Activated naive CD8-positive, alpha-beta T cell treated with anti-CD3 and anti-CD28 coated beads for 36 hours (primary cell): ENCODE measurements at places on chromosomes 16 and 17.
A peak's percentile ranks its signal among the peaks of the same experiment; 100 is the strongest.

DNA sequence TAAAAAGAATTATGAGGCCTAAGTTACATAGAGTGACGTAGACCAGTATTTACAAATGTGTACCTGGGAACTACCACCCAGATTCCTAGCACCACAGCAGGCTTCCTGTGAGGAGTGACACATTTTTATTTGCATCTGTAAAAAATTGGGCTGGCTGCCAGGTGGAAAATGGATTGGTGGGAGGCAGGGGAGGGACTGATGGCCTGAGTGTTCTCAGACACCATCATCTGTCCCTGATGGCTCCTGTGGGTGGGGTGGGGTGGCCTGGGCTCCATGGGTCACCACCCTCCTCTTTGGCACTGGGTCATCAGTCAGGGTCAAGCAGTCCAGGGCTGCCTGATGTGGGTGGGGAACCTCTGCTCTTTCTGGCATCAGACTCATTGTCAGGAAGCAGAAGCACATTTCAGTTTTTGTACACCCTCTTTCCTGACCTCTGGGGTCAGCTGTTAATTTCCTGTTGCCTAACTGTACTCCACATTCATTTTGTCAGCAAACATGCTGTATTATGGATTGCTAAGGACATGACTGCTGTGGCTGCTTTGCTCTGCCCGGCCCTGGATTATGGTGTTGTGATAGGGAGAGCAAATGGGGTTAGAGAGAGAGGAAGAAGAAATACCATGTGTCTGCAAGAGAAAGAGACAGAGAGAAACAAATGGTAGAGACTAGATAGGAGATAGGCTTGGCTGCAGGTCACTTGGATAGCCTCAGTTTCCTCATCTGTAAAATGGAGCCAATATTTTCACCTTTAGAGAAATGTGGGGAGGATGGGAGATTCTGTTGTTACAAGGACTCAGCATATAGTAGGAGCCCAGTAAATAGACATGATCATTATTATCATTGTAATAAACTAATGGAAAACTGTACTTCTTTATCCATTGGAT, 11.6 kb upstream of the MFAP4 start:
- DNase-seq: no peak

GRCh38 chr16:56093055-56093454, 98.2 kb upstream of the GNAO1 start:
- DNase-seq: no peak

- DNase-seq: no peak
These were observed 5.6 kb downstream of the KIAA0513 start for GRCh38 chr16:85033171-85033570.

GRCh38 chr17:17570140-17570797, 21.2 kb downstream of the PEMT start:
- no peak for DNase-seq

DNA sequence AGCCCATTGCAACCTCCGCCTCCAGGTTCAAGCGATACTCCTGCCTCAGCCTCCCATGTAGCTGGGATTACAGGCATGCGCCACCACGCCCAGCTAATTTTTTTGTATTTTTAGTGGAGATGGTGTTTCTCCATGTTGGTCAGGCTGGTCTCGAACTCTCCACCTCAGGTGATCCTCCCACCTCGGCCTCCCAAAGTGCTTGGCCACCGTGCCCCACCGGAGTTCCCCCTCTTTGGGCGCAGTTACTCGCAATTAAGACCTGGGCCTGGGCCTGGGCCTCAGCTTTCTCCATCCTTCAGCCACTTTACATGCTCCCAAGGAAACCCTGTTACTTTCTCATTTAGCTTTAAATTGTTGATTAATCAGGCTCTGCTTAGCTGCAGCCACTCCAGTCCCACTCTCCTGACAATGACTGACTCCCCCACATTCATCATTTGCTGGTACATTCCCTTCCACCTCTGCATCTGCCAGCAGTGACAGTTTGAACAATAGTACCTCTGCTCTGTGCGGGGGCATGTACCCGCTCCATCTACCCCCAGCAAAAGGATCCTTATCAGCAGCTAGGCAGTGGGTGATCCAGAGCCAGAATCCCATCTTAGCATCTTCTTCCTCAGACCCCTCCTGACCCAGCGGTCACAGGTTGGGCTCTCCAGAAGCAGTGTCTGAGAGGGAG, 47.2 kb upstream of the SLC47A1 start:
- DNase-seq: no peak

GRCh38 chr17:17060930-17061329, 18.7 kb downstream of the MPRIP start:
- DNase-seq: no peak

DNA sequence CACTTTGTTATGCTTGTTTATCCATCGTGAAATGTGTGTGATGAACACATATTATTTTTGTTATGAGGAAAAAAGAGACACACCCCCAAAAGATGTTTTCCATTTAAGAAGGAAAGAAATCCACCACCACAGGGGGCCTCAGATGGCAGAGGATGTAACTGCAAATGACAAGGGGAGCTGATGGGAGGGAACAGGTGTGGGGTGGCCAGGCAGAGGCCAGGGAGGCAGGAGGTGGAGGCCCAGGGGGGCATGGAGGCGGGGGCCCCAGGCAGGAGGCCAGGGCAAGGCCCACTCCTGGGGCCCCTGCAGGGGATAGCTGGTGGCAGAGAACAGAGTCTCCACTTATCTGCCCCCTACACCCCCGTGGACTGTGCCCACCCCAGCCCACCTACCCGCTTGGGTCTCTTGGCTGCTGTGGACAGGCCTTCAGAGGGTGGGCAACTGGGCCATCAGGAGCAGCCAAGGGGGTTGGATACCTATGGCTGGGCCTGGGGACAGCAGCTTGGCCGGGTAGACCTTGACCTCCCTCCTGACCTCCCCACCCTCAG, 28.0 kb downstream of the PPL start:
- no peak for DNase-seq

DNA sequence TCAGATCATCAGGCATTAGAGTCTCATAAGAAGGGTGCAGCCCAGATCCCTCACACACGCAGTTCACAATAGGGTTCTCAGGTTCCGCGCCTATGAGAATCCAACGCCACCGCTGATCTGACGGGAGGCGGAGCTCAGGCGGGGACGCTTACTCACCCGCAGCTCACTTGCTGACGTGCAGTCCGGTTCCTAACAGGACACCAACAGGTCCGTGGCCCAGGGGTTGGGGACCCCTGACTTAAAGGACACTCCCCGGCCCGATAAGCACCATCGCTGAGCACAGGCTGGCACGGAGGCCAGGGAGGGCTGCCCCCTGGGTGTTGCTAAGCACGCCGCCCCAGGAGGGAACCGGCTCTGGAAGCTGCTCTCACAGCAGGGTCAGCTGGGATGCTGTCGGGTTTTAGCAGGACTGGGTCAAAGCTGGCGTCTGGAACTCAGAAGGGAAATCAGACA, 30.1 kb upstream of the BAHCC1 start:
- no peak for DNase-seq

GRCh38 chr17:20279631-20280030, 187.7 kb downstream of the LGALS9B start:
- no peak for DNase-seq

- no peak for DNase-seq
These were observed 12.9 kb upstream of the TRIM25 start for GRCh38 chr17:56926704-56927103.

GRCh38 chr17:65485388-65486299, 75.8 kb downstream of the AXIN2 start:
- DNase-seq: no peak

GRCh38 chr16:4087990-4088577, 28.2 kb downstream of the ADCY9 start:
- DNase-seq: no peak

DNA sequence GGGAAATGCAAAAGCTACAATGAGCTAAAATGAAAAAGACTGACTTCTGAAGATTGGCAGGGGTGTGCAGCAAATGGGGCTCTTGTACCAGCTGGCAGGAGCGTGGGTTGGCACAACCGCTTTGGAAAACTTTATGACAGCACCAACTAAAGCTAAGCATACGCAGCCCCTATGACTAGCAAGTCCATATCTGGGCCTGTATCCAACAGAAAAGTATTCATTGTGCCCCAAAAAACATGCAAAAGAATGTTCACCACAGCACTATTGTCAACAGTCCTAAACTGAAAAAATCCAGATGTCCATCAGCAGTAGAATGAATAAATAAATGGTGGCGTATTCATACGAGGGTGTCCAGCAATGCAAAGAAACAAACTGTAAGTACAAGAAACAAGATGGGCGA, 22.6 kb upstream of the ITGA3 start:
- no peak for DNase-seq

DNA sequence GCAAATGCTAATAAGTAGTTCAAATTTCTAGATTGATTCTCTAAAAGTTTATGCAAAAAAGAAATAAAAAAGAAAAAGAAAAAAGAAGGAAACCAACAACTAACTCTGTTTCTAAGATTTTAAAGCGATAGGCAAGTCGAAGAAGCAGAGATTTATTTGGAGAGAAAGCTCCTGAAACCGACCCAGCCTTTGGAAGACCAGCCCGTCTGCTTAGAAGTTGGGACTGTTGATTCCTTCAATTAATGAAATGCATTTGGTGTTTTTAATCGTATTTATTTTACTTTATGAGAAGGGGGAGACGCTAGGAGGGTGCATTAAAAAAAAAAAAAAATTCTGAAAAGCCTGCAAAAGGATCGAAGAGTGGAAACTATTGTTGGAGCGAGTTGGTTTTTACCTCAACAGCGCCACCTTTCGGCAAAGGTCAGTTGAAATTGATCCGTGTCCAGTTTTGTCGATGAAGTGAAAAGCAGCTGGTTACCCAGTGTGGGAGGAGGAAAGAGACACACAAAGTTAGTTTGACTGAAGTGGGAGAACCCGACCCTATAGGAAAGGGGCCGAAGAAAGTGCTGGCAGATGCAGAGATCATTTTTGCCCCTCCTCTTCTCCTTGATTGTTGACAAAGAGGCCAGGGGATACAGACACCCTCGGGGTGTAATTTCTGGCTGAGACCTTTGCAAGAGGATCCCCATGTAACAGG, 1.5 kb upstream of the MAF start:
- peak; percentile 64 for DNase-seq

DNA sequence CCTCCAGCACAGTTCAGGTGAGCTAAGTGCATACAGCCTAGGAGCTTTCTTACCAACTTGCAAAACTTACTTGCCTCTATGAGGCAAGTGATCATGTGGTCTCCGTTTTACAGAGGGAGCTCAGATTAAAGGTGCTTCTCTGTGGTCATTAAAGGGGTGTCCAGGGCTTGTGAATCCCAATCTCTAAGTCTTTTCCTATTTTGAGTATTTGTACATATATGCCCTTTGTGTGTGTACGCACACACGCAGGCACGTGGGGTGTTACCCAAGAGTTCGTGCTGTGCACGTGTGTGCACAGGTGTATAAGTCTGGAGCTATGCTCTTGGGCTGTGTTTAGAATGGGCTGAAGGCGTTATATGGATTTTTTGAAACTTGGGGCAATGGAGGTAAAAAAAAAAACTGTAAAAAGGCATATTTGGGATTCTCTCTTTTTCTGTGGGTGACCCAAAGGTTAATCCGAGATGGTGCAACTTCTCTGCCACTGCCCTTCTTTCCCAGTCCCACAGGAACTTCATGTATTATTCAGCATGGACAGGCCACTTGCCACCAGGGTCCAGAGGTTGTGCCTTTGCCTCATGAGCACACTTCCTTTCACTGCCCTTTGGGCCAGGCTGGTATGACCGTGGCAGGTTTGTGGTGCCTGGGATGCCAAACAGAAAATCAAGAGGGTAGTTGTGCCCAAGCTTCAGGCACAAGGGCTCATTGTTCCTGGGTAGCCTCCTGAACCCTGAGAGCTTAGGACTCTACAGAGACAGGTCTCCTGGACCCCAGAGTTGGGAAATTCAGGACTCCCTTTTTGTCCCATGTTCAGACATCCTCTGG, 1.5 kb downstream of the ABCC3 start:
- DNase-seq: no peak

GRCh38 chr17:43982171-43982570, 22.3 kb upstream of the NAGS start:
- no peak for DNase-seq

DNA sequence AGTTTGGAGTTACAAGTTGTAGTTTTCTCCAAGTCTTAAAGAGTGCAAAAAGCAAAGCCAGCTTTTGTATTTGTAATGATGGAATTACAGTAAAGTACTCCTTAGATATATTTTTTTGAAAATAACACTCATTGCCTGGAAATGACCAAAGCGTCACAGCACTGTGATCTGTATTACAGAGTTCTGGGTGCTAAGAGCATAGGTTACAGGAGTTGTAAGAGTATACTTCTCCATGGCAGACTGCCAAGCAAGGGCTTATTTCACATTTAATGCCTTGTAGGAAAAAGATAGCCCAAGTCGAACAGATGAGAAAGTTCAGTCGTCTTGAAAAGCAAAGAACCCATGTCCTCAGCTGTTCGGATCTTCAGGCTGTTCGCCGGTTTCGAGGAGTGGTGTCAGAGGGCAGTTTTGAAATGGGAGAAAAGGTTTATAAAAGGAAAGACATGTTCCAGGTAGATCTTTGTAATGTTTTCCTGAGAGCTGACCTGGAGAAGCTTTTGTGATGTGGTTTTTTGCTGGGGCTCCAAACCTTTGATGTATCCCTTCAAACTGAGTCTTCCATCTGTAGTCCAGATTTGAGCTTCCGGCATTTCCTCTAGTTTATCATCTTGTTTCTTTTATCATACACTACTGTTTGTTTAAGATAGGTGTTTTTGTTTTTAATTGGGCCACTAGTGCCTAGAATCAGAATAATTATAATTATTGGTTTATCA, 41.3 kb downstream of the ERCC4 start:
- DNase-seq: no peak

DNA sequence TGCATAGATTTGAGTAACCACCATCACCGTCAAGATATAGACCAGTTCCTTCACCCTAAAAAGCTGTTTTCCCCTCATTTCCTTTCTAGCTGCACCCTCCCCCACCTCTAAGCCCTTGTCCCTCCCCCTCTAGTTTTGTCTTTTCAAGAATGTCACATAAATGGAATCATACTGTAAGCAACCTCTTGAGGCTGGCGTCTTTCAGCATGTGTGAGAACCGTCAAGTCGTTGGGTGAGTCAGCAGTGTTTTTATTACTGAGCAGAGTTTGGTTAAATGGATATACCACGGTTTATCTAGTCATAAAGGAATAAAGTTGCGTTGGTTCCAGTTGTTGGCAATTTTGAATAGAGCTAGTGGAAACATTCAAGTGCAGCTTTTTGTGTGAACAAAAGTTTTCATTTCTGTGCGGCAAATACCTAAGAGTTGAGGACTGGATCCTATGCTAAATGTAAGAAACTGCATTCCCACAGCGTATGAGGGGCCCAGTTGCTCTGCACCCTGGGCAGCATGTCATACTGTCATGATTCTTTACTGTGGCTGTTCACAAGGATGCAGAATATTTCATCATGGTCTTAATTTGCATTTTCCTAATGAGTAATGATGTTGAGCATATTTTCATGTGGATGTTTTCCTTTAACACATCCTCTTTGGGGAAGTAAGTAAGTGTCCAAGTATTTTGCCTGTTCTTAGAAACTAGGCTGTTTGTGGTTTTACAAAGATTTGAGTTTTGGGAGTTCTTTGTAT, 264.3 kb downstream of the CPPED1 start:
- DNase-seq: peak; percentile 4

- DNase-seq: no peak
These were observed 1.8 kb downstream of the ZNF23 start for GRCh38 chr16:71460236-71460635.

DNA sequence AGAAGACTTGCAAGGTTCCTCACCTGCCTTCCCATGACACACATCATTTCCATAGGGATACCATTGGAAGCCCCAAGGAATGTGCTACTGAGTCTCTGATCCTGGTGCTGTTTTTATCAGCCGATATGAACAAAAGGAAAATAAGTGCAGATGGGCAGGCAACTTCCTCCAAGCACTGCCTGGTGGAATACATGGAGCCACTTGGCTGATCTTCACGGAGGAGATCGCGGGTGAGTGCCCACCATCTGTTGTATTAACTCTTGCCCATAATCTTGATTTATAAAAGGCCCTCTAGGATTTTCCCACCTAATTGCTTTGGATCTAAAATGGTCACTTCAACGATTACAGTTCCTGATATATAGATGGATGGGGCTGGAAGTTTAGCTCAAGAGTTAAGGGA, 24.7 kb upstream of the CDRT15 start:
- DNase-seq: no peak
